ENCODE measurements at places on chromosomes 6 and 20.
A peak's percentile ranks its signal among the peaks of the same experiment; 100 is the strongest.

DNA sequence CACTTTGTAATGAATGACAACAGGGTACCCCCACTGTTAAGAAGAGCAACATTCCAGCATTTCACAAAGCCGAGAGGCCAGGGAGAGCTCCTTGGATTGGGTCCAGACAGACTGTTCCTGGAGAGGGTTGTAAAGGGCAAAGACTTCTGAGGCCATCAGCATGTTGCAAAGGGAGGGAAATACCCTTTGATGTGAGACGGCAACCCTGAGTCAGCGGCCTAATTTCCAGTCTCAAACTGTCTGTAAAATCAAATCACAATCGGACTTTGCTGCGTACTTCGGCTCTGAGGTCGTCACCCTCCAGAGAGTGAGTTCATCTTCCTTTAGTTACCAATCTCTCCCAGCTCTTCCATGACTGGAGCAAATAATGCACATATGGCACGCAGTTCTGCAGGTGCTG lies 101.0 kb upstream of the DTNBP1 start:
- DNase-seq = no peak

DNA sequence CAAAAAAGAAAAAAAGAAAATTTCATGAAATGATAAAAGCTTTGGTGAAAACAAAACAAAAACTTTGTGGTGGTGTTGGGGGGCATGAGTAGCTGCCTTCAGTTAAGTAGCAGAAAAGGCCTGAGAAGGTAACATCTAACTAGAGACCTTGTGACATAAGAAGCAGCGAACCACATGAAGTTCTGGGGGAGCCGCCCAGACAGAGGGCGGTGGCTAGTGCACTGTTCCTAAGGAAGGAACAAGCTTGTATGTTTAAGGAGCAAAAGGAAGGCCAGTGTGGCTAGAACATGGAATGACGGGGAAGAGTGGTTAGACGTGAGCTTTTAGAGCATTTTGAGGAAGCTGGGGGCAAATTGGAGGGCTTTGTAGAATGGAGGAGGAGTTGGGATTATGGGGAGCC lies 7.5 kb upstream of the RSPH3 start:
- no peak for DNase-seq

DNA sequence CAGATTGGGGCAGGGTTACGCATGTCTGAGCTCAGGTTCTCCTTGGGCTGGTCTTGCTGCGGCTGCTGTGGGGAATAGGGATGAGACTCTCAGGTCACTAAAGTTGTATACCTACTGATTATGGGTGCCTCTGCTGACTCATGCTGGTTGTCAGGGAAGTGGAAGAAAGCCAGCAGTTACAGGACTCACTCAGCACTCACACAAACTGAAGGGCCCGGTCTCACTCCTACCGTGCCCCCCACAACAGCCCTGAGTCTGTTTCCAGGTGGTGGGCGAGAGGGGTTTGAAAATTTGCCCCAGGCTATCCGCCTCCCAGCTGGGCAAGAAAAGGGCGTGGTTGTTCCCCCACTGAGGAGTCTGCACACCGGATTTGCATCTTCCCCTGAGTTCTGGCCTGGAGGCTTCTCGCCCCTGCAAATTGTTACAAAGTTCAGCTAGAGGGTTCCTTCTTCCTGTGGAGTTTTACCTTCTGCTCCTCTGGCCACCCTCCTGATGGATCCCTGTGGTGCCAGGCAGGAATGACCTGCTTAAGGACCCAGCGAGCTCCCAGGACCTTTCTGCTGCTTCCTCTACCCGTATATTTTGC lies 659.2 kb downstream of the HDGFL1 start:
- DNase-seq = no peak

DNA sequence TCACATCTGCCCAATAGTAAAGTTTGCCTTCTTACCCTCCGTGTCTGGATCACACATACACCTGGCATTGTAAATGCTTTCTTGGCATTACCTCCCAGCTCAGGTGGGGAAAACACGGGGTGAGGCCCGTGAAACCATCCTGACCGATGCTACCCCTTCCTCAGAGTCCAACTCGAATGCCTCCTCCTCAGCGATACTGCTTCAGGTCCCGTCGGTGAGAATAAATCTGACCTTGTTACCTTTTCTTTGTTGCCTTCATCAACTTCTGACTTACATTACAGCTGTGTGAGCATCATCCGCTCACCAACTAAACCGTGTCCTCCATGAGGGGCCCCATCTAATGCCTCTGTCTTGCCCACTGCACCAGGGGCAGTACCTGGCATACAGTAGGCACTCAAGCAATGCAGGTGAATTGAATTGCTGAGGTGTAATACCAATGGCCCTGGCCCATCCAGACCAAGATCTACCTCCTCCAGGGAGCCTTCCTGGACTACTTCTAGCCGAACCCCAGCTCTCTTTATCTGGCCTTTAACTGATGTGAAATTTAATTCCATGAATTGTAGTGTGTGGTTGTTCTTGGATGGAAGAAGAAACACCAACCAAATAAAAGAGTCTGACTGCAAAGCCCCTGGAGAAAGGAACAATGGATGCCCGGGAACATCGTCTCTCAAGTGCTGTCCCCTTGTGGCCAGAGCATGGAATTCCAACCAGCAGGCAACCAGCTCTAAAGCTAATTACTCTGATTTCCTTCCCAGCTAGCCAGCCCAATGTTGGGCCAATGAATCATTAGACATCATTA lies 141.5 kb downstream of the ANKRD60 start:
- peak; percentile 49 for DNase-seq

DNA sequence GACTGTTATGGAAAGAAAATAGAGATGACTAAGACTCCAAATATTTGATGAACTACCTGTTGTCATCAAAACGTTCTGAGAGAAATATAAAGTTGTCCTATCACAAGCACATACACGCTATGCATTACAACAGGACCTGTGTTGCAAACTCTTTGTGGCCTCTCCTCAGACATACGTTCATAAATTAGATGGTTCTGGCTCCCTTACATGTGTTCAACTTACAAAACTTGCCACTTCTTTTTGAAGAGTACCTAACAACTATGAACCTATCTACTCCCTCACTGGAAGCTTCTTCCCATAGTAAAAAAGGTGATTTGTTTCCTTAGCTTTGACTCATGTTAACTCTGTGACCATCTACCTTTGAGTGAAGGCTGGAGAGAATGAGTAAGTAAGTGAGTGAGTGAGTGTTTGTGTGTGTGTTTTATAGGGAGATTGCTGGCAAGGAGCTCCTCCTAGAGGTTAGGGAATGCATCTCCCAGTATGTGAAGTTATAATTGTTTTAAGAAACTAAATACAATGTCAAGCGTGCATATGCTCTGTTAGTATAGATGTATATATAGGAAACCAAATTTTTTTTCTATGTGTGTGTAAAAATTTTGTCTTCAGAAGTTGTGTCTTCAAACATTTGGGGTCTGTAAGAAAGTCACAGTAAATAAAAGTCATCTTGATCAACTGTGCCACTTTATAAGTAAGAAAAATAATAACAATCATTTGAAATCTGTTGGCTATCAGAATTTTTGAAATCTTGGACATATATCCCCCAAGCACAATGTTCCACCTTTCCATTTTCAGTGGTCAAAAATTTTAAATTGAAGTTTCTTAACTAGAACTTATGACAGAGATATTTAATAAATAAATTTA lies 1211.1 kb upstream of the GJE1 start:
- peak; percentile 62 for DNase-seq

- DNase-seq = peak; percentile 85
These were observed 39.4 kb upstream of the KCNK16 start for GRCh38 chr6:39361657-39362486.

GRCh38 chr6:81758221-81758620 lies 5.7 kb upstream of the TENT5A start:
- DNase-seq = peak; percentile 44

- DNase-seq = peak; percentile 92
These were observed 14.5 kb downstream of the ADISSP start for GRCh38 chr20:3753098-3753497.

GRCh38 chr6:133241901-133242636 lies 912 bp downstream of the EYA4 start:
- DNase-seq = no peak

All from hematopoietic multipotent progenitor cell treated with erythropoietin and hydrocortisone succinate and interleukin-3 and kit ligand, for 6 days (in vitro differentiated cells).